ENCODE measurements at places on chromosomes 4 and X. TPM values are rescaled to one million over a fixed set of nuclear protein-coding genes. Genes with fewer than 3 reads are reported as not detected.

Gene SLC25A4
- total RNA-seq, result 7.2 TPM

Gene UGT2B17
- not detected for total RNA-seq

Gene FAM156A
- total RNA-seq, result 4.9 TPM

Gene NOX1
- total RNA-seq, result not detected

Gene CACNA1F
- not detected for total RNA-seq

Gene AMBN
- total RNA-seq, result not detected

Gene USP17L20
- not detected for total RNA-seq

Gene SLC25A43
- 20.5 TPM for total RNA-seq

Gene TRIM75
- not detected for total RNA-seq

Gene FREM3
- under 0.01 TPM for total RNA-seq

Gene ASB12
- not detected for total RNA-seq

Gene RPS6KA6
- total RNA-seq, result 1.1 TPM

Gene PRSS12
- total RNA-seq, result 7.3 TPM

Gene RTL3
- under 0.01 TPM for total RNA-seq

Gene ATP10D
- total RNA-seq, result 19.6 TPM

Gene SCD5
- 59.9 TPM for total RNA-seq

Gene UNC5C
- total RNA-seq, result 1.3 TPM

Gene CD40LG
- not detected for total RNA-seq

Gene FAAH2
- 0.33 TPM for total RNA-seq

Gene DCAF8L2
- total RNA-seq, result 0.10 TPM

Gene ZCCHC12
- total RNA-seq, result 0.33 TPM

Gene ADGRG4
- under 0.01 TPM for total RNA-seq

Gene FATE1
- not detected for total RNA-seq

Gene ADH1B
- not detected for total RNA-seq

Gene HEPH
- 1.3 TPM for total RNA-seq

All from vein endothelial cell (primary cell).